ENCODE measurements at places on chromosomes 12 and 14.
A peak's percentile ranks its signal among the peaks of the same experiment; 100 is the strongest.

DNA sequence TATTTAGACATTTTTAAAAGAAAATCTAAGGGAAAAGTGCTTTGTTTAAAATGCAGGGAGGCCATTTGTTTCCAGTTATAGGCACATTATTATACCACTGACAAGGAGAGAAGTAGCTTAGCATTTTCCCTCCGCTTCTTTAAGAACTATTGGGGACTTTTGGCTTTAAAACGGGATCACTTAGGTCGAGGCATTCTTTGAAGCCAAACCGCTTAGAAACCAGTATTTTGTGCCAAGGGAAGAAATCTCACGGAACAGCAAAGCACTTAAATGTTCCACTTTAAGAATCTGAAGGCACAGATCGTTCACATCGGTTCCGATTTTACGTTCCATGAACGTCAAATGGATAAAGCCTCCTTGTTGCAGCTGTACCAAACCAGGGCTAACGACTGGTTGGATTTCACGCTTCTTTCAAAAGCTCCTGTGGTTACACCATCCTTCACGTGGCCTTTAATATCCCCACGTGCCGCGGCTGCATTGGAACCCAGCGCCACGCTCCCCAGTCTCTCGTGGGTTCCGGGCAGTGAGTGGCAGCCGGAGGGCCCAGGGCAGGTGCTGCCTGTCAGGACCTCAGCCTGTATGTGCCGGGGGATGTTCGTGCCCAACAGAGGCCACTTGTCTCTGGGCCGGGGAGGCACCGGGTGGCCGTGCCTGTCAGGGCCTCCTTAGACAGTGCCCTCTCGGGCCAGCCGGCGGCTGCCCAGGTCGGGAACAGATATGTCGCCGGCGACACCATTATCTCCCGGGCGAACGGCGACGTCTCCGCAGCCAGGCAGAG, 195.4 kb downstream of the KIF26A start:
- no peak for DNase-seq

GRCh38 chr12:119609358-119609757, 15.8 kb downstream of the TMEM233 start:
- DNase-seq: no peak

GRCh38 chr12:84637926-84638325, 274.7 kb downstream of the SLC6A15 start:
- DNase-seq: no peak

DNA sequence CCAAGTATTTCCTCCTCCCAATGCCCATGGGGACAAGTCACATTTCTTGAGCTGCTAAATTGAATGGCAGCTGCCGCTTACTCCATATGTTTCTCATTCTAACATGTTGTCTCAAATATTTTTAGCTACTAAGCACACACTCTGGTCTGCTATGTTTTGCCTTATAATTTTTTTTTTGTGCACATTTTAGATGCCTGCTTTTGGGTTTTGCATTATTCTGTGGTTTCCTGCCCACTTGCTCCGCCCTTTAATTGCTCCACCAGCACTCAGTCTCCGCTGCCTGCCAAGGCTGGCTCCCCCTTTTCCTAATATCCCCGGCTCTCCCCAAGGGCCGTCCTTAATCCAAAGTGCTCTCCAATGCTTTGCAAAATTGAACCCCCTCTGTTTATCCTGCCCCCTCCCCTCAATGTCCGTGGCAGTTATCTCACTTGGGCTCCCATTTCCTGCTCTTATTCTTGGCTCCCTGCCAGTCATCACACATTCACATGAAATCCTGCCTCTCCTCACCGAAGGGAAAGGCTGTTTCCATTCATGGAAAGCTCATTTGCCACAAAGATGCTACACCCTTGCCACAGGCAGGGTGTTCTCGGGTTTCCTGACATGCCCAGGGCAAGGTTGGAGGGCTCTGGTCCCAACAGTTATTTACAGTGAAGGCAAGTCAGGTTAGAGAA, 79.4 kb downstream of the C12orf75 start:
- DNase-seq: no peak

- peak; percentile 59 for DNase-seq
These were observed 725 bp downstream of the CHPT1 start for GRCh38 chr12:101697930-101698799.
